NCI-H1694 (cell line): ENCODE measurements at places on chromosomes 12 and 14.

DNA sequence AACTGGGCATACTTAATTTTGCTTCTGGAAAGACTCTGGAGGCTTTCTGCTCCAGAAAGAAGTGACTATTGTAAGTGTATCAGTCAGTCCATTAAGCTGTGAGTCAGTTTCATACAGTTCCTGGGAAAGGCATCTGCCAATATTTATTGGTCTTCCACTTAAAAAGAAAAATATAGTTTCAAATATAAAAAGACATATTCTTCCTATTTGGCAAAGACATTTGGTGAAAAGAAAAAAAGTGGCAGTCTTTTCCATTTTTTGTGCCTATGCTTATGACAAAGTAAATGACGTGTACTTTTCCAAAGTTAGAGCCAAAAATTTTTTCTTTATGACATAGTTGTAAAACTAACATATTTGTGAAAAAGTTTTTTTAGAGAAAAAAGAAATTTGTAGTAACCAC, 12.3 kb downstream of the TMEM30B start:
- DNase-seq = no peak

- no peak for DNase-seq
Measured at GRCh38 chr12:93762912-93763553, 85.9 kb downstream of the CRADD start.

DNA sequence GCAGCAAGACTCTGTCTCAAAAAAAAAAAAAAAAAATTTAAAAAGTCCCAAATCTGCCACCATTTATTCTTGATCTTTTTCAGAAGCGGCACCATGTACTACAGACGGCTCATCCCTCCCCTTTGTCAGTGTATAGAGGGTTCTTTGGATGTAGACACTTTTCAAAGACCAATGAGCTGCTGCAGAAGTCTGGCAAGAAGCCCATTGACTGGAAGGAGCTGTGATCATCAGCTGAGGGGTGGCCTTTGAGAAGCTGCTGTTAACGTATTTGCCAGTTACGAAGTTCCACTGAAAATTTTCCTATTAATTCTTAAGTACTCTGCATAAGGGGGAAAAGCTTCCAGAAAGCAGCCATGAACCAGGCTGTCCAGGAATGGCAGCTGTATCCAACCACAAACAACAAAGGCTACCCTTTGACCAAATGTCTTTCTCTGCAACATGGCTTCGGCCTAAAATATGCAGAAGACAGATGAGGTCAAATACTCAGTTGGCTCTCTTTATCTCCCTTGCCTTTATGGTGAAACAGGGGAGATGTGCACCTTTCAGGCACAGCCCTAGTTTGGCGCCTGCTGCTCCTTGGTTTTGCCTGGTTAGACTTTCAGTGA, 6.5 kb upstream of the ACACB start:
- no peak for DNase-seq

- no peak for DNase-seq
Measured at GRCh38 chr14:23827100-23827892, 126.3 kb upstream of the DHRS4 start.

DNA sequence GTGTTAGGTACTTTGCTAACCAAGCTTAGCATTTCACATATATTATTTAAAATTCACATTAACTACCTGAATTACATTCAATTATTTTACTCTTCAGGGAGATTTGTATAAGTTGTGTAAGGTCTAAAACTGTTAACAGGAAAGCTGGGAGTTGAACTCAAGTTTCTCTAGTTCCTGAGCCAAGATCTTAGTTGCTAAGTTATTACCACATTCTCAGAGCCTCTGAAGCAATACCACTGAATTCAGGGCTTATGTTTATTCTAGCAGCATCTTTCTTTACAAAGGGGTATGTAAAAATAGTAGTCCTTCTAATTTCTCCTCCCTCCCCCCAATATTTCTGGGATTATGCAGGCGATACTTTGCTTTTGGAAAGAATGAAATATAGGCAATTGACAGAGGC, 786.8 kb downstream of the DIO2 start:
- no peak for DNase-seq

- DNase-seq = no peak
Measured at GRCh38 chr12:130027798-130028197, 124.0 kb upstream of the TMEM132D start.

DNA sequence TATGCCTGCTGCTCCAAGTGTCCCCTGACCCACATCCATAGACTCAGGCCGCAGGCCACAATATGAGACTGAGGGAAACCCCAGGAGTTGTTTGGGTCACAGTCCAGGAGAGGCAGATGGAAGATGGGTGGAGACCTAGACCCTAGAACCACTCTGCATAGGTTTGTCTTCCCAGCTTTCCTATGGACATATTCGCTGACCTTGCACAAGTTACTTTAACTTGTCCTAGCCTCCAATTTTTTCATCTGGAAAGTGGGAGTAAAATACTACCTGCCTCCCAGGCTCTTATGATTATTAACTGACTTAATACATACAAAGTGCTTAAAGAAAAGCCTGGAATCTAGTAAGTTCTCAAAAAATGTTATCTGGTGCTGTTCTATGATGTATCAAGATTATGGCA, 157.1 kb upstream of the IFNG-AS1 start:
- no peak for DNase-seq

DNA sequence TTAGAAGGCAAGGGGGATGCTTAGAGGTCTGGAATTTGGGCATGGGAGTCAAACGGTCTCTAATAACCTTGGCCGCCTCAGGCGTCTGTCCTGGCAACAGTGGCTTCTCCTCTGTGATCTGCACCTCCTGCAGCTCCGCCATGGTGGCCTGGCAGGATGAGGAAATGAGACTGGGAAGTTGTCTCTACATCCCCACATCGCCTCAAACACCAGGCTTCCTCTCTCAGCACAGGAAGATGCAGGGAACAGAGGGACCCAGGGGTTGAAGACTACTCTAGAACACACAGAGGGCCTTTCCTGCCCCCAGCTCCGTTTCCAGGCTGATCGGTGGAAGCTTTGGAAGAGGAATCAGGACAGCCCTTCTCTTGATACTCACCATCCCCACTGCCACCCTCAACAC, 1.7 kb downstream of the NDRG2 start:
- no peak for DNase-seq

- no peak for DNase-seq
Measured at GRCh38 chr12:89351489-89352241, 636 bp downstream of the DUSP6 start.

GRCh38 chr12:113302886-113303640, 31.8 kb downstream of the SLC8B1 start:
- no peak for DNase-seq

DNA sequence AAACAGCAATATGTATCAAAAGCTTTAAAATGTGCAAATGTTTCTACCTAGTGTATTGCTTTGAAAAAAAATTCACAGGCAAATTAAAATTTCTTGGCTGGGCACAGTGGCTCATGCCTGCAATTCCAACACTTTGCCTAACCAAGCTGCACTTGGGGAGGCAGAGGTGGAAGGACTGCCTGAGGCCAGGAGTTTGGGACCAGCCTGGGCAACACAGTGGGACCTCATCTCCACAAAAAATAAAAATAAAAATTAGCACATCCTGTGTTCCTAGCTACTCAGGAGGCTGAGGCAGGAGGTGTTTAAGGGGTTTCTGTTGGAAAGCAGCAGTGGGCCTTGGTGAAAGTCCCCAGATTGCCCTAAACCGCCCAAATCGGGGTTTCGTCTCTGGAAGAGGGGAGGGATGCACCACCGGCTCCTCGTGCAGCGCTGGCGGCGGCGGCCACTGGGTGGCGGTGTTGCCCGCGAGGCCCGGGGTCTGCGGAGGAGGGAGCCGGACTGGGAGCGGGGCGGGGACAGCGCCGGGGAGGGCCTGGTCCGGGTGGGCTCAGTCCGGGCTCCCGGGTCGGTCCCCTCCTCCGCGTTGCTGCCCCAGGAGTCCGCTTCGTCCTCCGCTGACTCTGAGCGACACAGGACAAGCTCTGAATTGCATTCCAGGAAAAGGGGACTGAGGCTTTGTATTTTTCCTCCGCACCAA, 265.6 kb downstream of the AACS start:
- DNase-seq = peak; percentile 15

DNA sequence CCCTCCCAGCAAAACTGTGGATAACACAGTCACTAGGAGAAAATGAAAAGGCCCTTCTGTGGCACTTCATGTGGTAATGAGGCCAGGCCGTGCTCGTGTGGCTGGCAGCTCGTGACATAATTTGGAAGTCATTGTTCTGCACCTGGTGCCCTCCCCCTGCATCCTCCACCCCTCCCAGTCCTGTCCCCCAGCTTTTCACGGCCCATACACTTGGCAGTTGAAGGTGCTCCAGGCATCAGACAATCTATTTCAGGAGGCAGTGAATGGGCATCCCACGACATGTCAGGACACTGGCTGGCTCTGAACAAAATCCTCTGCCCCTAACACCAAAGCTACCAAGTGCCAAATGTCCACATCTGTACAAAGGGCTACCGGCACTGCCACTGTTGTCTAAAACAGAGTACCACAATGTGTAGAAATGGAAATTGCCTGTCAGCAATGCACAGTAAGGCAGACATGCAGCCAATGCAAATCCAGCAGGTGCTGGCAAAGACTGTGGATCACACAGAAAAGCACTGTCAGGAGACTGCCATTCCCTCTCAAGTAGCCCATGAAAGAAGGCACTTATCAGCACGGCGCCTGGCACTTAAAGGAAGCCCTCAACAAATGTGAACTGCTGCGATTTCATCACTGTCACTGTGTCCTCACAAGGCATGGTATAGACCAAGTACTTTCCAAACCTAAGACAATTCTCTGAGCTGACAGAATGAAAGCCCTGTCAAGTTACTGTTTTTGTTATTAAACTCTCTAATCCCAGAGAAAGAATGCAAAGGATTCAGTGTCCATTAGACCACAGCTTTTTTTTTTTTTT, 39.1 kb downstream of the CORO1C start:
- peak; percentile 16 for DNase-seq

DNA sequence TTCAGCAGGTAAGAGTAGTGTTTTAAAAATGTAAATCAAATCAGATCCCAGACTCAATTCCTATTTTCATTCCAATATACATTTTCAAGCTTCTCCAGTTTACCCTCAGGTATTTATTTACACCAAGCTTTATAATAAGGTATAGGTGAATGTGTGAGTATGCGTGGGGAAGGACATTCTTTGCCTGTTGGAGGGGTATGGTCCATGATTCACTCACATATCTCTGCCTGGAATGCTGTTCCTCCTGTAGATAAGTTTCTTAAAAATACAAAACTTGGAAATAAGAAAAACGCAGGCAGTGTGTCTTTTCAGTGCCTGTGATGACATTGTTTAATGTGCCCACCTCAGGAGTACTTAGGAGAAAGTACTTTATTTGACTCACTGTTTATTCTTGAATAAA, 118.6 kb downstream of the CCDC91 start:
- no peak for DNase-seq

- no peak for DNase-seq
Measured at GRCh38 chr14:80705241-80705980, 236.1 kb downstream of the CEP128 start.

DNA sequence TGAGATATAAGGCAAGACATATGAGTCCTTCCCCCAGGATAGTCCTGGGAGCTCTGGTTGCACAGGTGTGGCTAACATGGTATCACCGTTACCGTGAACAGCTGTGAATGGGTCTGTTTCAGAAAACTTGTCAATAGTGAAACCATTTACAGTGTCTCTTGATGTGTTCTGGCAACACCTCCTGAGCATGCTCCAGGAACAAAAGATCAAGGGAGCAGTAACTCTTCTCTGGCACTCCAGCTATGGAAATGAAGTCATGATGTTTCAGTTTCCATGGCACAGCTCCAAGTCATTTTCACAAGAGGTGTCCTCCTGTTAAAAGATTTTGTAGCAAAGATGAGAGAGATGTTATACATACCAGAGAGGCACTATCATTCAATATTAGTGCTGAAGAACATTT, 253.7 kb downstream of the SNAPC1 start:
- DNase-seq = no peak

- no peak for DNase-seq
Measured at GRCh38 chr12:6643569-6644256, 3.5 kb downstream of the ACRBP start.

GRCh38 chr12:67436230-67436629, 167.1 kb downstream of the CAND1 start:
- DNase-seq = no peak

- no peak for DNase-seq
Measured at GRCh38 chr12:45572114-45572513, 157.4 kb upstream of the ARID2 start.

GRCh38 chr12:45557016-45557415, 172.5 kb upstream of the ARID2 start:
- DNase-seq = no peak

- DNase-seq = no peak
Measured at GRCh38 chr12:109764123-109764522, 50.5 kb downstream of the FAM222A start.

- DNase-seq = no peak
Measured at GRCh38 chr14:41900644-41901043, 294.0 kb downstream of the LRFN5 start.

DNA sequence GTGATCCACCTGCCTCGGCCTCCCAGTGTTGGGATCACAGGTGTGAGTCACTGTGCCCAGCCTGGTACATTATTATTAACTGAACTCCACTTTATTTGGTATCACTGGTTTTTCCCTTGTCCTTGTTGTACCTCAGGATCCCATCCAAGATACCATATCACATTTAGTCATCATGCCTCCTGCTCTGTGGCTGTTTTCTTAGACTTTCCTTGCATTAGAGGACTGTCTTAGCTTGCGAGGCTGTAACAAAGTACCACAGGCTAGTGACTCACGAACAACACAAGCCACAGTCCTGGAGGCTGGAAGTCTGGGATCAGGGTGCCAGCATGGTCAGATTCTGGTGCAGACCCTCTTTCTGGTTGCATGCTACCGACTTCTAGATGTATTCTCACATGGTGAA, 12.2 kb downstream of the KLC1 start:
- DNase-seq = no peak

DNA sequence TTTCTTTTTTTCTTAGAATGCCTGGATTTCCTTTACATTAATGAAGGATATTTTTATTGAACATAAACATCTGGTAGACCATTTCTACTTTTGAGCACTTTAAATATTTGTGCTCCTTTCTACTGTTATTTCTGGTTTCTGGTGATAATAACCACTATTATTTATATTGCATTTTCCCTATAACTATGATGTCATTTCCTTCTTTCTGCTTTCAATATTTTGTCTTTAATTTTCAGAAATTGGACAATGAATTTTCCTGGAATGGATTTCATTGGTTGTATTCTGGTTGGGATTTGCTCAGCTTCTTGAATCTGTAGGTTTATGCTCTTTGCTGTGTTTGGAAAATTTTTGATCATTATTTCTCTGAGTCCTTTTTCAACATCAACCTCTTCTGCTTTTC, 5.2 kb upstream of the PRH1 start:
- no peak for DNase-seq

GRCh38 chr12:57641699-57642442, 8.9 kb upstream of the B4GALNT1 start:
- no peak for DNase-seq

DNA sequence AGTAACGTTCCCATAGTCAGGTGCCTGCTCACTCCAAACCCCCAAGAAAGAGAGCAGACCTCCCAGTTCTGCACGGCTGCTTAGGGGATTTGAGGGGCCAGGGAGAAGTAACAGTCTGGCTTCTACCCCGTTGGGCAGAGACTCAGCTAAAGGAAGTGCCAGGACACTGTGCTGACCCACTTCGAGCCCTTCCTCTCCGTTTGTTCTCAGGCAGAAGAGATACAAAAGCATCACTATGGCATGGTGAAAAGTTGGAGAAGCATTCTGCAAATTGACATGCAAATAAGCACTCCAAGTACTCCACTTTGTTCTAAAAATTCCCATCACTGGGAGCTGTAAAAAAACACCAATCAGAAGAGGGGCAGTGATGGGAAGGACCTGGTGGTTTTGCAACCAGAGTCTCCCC, 239.1 kb downstream of the EGLN3 start:
- DNase-seq = no peak
